Stimulated activated CD4-positive, alpha-beta T cell treated with anti-CD3 and anti-CD28 coated beads, Interleukin-12 subunit alpha, Interleukin-12 subunit beta, amount 100 ng/mL, for 48 hours (primary cell): ENCODE measurements at places on chromosomes 6 and 20.

DNA sequence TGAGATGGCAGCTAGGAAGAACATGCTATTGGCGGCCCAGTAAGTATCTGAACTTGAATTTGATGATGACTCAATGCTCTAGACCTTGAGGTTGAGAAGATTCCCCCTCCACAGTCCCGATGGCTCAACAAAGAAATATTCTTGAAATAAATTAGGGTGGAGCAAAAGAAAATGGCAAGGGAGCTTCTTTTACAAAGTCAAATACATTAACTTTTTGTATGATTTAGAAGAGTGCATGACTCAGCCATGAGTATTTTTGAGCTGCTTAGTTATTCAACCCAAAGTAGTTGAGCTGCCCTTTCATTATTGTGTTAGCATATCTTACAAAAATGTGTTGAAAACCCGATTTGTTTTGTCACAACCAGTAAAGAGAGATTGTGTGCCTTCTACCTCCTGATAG lies 7.6 kb downstream of the TFAP2C start:
- no peak for DNase-seq

- DNase-seq: no peak
Observed at GRCh38 chr20:10843146-10843711, 169.4 kb upstream of the JAG1 start.

GRCh38 chr20:19787366-19787765 lies 29.3 kb downstream of the RIN2 start:
- no peak for DNase-seq

GRCh38 chr6:81857812-81858211 lies 105.3 kb upstream of the TENT5A start:
- no peak for DNase-seq

DNA sequence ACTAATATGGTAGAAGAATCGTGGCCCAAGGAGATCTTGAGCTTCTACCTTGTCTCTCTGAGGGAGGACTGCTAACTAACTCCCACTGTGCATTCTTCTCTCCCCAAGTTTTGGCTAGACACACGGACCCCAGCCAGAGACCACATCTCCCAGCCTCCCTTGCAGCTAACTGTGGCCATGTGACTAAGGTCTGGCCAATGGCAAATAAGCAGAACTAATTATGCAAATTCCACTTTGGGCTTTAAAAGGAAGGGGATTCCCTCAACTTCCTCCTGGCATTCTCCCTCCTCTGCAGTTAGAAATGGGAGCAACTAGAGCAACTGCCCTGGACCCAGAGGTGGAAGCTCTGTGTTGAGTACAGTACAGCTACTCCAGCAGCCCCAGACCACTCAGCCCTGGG lies 15.4 kb downstream of the BPIFA2 start:
- no peak for DNase-seq

DNA sequence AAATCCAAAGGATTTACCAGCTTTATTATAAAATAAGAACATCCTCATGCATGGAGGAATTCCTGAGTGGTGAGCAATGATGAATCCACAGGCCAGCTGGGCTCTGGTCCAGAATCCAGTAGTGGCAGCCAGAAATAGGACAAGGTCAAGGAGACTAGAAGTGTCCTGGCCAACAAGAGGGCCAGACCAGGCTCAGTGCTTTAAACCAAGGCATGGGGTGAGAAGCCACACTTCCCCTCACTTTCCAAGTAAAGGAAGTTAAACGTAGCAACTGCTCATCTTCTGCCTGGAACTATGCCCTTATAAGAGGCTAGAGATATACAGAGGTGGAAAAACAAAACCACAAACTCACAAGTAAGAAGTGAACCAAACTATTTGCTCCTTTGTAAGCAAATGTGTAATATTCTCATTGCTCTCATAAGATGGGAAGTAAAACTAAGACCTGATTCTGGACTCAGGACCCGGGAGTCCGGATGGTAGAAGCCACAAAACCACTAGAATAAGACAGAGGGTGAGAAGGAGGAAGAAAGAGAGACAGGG lies 253.2 kb downstream of the UST start:
- DNase-seq: no peak

DNA sequence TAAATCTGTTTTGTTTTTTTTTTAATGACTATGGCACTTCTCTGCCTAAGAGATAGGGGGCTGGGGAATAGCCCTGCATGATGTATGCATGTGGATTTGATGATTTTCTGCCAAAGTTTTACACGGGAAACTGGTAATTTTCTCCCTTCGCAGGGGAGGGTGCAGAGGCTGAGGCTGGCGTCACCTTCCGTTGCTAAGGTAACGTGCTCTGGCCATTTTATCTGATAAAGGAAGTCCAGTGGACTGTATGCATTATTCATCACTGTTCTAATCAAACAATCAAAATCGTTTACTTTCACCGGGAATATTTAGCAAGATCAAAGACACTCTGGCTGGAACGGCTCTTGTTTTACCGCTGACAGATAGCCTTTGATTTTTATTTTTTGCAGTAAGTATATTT lies 789 bp downstream of the PHACTR1 start:
- DNase-seq: no peak

DNA sequence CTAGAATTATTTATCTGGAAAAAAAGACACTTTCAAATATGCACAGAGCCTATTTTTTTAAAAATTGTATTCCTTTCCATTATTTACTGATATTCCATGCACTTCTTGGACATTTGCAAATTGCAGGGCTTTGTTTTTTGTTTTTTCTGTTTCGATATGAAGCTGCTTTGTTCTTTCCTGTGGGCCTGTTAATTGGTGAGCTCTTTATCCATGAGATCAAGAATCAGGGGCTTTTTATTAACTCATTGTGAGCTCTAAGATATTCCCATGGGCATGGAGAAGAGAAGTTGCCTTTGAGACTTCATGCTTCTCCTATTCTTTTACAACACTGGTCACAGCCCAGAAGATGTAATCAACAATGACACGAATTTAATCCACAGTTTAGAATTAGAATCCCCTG lies 145.1 kb downstream of the SAMD5 start:
- no peak for DNase-seq

DNA sequence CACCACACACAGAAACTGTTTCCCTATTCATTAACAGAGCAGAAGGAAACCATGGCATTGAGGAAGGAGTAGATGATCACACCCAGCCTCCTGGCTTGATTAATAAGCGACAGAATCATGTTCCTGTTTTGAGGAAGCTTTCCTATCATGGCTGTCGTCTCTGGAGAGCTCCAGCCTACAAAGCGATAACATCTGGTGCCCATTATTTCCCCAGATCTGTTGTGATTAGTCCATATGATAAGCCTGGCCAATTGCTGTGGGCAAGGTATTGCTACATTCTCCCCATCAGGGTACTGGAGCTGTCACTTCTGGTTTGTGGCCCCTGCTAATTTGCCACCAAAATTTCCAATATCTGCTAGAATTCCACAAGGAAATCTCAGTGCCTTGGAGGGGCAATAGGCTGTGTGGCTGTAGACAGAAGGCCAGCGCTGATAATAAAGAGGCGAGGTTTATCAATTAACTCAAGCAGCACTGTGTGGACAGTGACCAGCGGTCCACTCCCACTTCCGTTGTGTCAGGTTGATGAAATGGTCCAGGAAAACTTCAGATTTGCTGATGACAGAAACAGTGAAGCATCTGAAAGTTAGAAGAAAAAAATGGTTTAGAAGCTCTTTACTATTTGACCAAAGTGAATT lies 66.4 kb downstream of the OLIG3 start:
- DNase-seq: no peak

DNA sequence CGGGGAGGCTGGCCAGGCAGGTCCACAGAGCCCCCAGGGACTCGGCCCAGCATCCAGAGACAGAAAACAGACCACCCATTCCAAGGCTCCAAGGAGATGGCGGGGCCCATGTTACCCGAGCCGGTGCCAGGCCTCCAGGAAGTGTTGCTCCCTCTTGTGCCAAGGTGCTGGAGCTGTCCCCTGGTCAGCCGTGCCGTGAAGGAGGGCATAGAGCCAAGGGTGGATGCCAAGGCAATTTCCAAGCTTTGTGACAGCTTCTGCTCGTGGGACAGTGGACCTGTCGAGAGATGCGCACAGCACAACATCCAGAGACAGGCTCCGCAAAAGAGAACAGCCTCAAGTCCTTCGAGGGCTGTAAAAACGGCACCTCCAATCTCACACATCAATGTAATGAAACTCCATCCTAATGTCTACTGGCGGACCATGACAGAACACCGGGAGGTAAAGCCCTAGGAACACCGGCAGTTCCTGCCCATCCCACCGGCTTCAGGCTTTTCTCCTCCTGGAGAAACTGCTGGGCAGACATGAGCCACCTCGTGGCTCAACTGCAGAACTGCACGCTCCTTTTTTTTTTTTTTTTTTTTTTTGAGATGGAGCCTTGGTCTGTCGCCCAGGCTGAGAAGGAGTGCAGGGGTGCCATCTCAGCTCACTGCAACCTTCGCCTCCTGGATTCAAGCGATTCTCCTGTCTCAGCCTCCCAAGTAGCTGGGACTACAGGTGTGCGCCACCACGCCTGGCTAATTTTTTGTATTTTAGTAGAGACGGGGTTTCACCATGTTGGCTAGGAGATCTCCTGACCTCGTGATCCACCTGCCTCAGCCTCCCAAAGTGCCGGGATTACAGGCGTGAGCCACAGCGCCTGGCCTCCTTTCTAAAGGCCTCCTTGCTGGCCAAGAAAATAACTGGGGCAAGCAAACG lies 30.9 kb upstream of the AVP start:
- no peak for DNase-seq

DNA sequence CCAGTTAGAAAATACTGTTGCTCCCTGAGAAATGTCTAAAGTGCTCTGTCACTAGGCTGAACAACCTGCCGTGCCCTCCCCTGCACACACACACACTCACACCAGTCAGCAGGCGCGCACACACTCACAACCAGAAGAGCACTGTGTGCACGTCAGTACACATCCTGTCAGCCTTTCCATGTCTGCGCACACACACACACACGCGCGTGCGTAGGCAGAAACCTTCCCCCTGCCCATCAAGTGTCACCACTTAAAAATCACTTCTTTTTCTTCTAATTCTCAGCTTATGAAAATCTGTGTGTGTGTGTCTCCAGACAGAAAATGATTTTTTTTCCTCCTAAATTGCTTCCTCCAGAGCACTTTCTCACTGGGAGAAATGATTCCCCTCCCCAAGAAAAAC lies 100.3 kb downstream of the EDN3 start:
- DNase-seq: no peak

GRCh38 chr20:2301164-2301622 lies 5.4 kb downstream of the TGM3 start:
- no peak for DNase-seq

- DNase-seq: no peak
Observed at GRCh38 chr6:158825951-158826306, 6.8 kb upstream of the EZR start.

GRCh38 chr6:148945301-148946021 lies 198.6 kb downstream of the UST start:
- no peak for DNase-seq

DNA sequence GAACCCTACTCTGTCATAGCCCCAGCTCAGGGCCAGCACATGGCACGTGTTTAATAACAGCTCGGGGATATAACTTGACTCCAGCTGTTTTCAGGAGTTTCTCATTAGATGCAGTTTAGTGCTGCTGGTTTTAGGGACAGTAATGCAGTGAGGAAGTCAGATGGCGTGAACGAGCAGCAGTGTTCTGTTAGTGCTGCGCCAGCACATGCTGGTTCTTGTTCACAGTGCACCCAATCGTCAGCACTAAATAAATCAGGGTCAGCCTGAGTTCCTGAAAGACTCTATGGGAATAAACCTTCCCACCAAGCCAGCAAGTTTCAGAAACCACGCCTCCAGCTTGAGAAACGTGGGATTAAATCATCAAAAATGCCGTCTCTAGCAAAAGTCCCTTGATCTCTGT lies 235.9 kb upstream of the SUPT3H start:
- DNase-seq: no peak

- DNase-seq: no peak
Observed at GRCh38 chr6:75291331-75291730, 6.7 kb upstream of the TMEM30A start.

DNA sequence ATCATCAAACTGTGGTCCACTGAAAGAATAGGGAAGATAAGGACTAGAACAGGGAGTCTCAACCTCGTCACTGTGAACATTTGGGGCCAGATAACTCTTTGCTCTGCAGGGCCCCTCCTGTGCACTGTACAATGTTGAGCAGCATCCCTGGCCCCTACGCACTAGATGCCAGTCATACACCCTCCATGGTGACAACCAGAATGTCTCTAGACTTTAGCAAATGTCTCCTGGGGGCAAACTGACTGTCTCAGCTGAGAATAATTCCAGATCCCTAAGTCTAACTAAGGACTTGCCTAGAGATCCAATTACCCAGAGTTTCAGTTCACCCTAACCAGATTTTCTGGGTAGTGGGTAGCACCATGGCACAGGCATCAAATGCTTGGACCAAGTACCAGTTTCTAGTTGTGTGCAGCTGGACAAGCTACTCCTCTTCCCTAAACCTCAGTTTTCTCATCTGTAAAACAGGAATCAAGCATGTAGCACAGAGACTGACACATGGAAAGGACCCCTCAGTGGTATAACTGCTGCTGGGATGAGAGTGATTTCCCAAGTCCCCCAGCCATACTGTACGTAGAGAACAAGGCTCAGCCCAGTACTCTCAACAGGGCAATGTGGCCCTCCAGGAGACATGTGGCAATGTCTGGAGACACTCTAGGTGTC lies 87.0 kb upstream of the NFATC2 start:
- no peak for DNase-seq

DNA sequence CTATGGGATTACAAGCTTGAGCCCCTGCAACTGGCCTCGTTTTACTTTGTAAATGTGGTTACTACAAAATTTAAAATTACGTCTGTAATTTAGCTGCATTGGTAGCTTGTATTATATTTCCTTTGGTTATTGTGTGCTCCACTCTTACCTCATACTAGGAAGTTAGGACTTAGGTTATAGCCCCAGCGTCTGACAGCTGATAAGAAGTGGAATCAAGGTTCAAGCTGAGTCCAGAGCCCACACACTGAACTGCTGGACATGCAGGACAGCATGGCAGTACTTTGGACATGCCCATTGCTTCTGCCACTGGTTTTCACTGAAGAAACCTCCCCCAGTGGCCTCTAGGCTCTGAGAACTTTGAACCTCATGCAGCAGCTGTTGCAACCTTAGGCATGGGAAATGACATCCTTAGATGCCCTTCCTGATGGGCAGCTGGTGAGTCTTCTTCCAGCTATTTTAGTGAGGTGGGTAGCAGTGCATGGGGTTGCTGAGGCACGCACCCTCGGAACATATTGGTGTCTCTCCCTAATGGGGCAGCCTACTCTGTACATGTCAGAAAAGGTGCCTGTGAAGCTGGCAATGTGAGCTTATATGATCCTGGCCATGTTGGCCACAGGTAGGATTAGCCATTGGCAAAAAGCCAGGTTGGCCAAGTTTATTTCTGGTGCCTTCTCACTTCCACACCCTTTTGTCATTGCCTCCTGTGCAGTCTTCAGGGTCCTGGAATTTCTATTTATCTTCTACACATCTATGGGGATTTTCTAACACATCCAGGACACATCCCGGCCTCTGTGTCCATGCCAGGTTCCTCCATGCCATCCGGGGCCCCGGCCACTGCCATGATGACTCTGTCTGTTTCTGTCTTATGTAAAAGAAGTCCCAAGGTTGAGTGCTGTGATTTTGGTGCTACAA lies 85.3 kb downstream of the CDS2 start:
- DNase-seq: no peak
